ENCODE measurements at places on chromosomes 12 and 14. TPM values are rescaled to one million over a fixed set of nuclear protein-coding genes. Genes with fewer than 3 reads are reported as not detected.

KLRK1 gene
- 5.0 TPM for total RNA-seq

ACRBP gene
- 9.8 TPM for total RNA-seq

LGMN gene
- total RNA-seq, result 158 TPM

PAPLN gene
- total RNA-seq, result 17.3 TPM

ABCC9 gene
- 33.3 TPM for total RNA-seq

C12orf54 gene
- not detected for total RNA-seq

LHX5 gene
- total RNA-seq, result not detected

All from mucosa of gallbladder (tissue), 1 donor.